Pancreas (tissue), 10 donors: ENCODE measurements at places on chromosomes 2 and 18.

DNA sequence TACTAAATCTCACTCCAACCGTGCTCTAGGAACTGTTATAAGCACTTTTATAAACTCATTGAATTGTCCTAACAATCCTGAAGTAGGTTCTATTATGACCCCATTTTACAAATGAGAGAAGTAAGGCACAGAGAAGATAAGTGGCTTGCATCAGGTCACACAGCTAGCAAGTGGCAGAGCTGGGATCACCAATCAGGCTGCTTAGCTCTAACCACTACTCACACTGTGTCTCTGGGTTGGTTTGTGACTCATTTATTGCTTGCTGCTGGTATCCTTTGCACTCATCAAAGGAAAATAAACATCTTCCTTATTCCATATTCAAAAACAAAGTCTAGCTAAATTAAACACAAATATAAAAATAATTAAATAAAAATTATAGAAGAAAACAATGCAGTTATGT lies 42.5 kb upstream of the IL1R2 start:
- no peaks in the 10 kb centered on the region for H3K4me1 ChIP-seq
- no peak overlapping the region for H3K4me3 ChIP-seq
- H3K27ac ChIP-seq, result no peak overlapping the region
- no peaks in the 10 kb centered on the region for H3K36me3 ChIP-seq
- no peak for DNase-seq

DNA sequence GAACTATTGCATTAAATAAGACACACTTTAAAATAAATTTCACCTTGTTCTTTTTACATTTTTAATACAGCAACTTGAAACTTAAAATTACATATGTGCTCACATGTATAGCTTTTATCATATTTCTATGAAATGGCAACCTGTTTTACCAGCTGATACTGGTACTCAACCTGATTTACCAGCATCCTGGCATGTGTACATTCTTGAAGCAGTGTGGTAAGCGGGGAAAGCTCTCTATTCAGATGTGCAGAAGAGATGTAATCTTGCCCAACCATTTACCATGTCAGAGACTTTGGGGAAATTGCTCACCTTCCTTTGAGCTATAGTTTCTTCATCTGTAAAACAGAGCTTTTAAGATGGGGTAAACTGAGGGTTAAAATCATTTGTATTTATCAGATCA lies 133.2 kb downstream of the CCDC148 start:
- no peak for DNase-seq
- H3K4me1 ChIP-seq, result no peaks in the 10 kb centered on the region
- no peaks in the 10 kb centered on the region for H3K27me3 ChIP-seq
- H3K4me3 ChIP-seq, result no peak overlapping the region
- no peaks in the 10 kb centered on the region for H3K36me3 ChIP-seq

DNA sequence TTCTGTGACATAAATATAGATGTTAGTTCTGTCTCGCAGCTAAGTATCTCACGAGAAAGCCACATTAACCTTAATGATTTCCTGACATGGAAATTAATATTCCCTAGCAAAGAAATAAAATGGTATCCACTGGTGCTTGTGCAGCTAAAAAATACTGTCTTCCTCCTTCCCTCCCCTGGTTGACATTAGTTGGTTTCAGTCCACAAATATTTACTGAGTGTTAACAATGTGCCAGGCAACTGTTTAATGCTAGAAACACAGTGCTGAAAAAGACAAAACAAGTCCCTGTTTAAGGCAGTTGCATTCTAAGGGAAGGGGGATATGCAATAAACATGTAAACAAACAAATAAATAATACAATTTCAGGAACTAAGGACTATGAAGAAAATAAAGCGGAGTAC lies 44.2 kb upstream of the VPS54 start:
- peaks cover 8% of the 10 kb centered on the region for H3K4me1 ChIP-seq
- DNase-seq, result no peak
- H3K4me3 ChIP-seq, result no peak overlapping the region
- peak overlapping the region; percentile 25 for H3K27ac ChIP-seq

GRCh38 chr2:143697744-143698143 lies 568.5 kb downstream of the ARHGAP15 start:
- no peak overlapping the region for H3K27ac ChIP-seq
- DNase-seq, result no peak
- H3K4me3 ChIP-seq, result no peak overlapping the region

- no peak for DNase-seq
- H3K36me3 ChIP-seq, result no peaks in the 10 kb centered on the region
- no peak overlapping the region for H3K4me3 ChIP-seq
- no peaks in the 10 kb centered on the region for H3K4me1 ChIP-seq
- no peaks in the 10 kb centered on the region for H3K27me3 ChIP-seq
Observed at GRCh38 chr2:118807668-118808428, 39.6 kb downstream of the EN1 start.

- no peak for DNase-seq
- no peaks in the 10 kb centered on the region for H3K4me1 ChIP-seq
- no peak overlapping the region for H3K4me3 ChIP-seq
- no peaks in the 10 kb centered on the region for H3K36me3 ChIP-seq
Observed at GRCh38 chr18:59917422-59917821, 17.6 kb downstream of the PMAIP1 start.

GRCh38 chr18:55370936-55371335 lies 217.1 kb downstream of the TCF4 start:
- no peak overlapping the region for H3K27ac ChIP-seq
- no peaks in the 10 kb centered on the region for H3K4me1 ChIP-seq
- H3K4me3 ChIP-seq, result no peak overlapping the region
- no peaks in the 10 kb centered on the region for H3K36me3 ChIP-seq
- DNase-seq, result no peak
- no peaks in the 10 kb centered on the region for H3K27me3 ChIP-seq

DNA sequence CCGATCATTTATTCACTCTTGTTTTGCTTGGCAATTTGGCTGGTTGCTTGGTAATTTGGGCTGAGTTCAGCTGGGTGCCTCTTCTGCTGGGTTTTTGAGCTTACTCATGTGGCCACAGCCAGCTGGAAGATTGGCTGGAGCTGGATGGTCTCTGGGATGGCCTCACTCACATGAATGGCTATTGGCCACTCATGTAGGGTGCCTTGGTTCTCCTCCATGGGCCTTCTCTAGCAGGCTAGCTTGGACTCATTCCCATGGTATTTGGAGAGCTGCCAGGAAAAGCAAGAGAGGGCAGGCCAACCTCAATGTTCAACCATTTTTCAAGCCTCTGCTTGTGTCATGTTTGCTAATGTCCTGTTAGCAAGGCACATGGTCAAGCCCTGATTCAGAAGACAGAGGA lies 16.9 kb downstream of the ZAP70 start:
- H3K27ac ChIP-seq, result no peak overlapping the region
- H3K4me1 ChIP-seq, result no peaks in the 10 kb centered on the region
- no peak for DNase-seq
- H3K4me3 ChIP-seq, result no peak overlapping the region

GRCh38 chr18:70121842-70122241 lies 83.6 kb downstream of the RTTN start:
- no peaks in the 10 kb centered on the region for H3K4me1 ChIP-seq
- H3K4me3 ChIP-seq, result no peak overlapping the region
- no peaks in the 10 kb centered on the region for H3K27me3 ChIP-seq
- H3K36me3 ChIP-seq, result no peaks in the 10 kb centered on the region
- DNase-seq, result no peak
- H3K27ac ChIP-seq, result no peak overlapping the region

DNA sequence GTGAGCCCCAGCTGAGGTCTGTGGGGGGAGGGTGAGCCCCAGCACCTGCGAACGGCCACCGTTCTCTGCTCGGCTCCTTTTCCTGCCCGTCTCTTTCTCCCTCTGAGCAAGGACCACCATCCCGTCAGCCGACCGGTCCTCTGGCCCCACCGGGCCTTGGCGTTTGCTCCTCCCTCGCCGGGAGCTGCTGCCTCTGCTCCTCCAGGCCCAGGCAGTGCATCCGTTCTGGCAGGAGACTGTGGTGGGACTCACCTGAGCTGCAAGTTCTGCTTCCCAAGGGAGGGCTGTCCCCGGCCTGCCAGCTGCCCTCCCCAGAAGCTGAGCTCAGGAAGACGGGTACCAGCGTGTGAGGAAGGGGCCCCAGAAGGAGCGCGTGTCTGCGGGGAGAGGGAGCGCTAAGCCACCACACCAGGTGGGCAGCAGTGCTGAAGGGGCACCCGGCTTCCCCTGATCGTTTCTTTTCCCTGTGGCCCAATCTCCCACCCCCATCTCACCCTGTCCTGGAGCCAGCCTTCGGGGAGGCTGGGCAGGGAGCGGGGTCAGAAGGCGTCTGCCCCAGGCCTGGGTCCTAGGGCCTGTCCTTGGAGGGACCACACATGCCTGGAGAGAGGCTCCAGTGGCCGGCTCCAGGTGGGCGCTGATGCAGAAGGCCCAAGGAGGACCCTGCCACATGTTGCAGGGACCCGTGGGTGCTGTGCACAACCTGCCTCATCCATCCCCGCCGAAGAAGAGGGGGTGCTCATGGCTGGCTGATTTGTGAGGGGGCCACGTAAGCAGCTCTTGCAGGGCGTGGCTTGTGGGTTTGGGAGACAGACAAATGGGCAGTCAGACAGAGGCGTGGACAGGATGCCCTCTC lies 2.5 kb upstream of the RTP5 start:
- H3K27ac ChIP-seq, result no peak overlapping the region
- DNase-seq, result no peak
- no peaks in the 10 kb centered on the region for H3K4me1 ChIP-seq

DNA sequence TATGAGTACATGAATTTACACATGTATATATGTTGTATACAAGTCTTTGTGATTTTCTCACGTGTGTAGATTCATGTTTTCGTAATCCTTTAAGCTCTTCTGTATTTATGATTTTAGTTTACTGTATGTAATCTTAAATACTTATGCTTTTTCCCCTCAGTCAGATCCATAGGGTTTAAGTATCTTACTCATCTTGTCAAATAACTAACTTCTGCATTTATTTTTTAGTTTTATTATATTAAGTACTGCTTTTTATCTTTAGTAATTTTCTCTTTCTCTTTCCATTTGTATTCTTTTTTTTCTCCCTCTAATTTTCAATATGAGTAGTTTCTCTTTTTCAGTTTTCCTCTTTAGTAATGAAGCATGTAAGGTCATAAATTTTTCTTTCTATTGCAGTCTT lies 179.4 kb downstream of the LCLAT1 start:
- no peaks in the 10 kb centered on the region for H3K4me1 ChIP-seq

GRCh38 chr2:11196246-11196645 lies 41.0 kb downstream of the SLC66A3 start:
- H3K27ac ChIP-seq, result no peak overlapping the region
- H3K36me3 ChIP-seq, result no peaks in the 10 kb centered on the region
- H3K4me3 ChIP-seq, result no peak overlapping the region
- no peak for DNase-seq
- H3K27me3 ChIP-seq, result no peaks in the 10 kb centered on the region

DNA sequence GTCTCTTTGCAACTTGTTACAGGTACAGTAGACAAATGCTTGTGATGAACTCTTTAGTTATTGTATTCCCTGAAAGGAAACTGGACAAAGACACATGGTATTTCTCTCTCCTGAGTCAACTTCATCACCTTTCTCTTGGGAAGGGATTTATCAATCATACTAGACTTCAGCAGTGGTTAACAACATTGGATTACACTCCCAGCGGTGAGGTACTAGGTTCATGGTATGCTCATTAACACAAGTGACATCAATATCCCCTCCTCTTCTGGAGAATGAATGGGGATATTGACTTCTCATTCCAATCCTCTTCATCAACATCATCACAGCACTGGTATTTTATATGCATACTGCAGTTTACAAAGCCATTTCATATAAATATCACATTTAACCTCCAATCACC lies 574.6 kb downstream of the ERBB4 start:
- H3K27me3 ChIP-seq, result no peaks in the 10 kb centered on the region
- H3K4me3 ChIP-seq, result no peak overlapping the region
- H3K4me1 ChIP-seq, result no peaks in the 10 kb centered on the region
- no peak for DNase-seq

GRCh38 chr2:126946318-126947102 lies 47.8 kb downstream of the TEX51 start:
- no peaks in the 10 kb centered on the region for H3K36me3 ChIP-seq
- H3K27me3 ChIP-seq, result no peaks in the 10 kb centered on the region
- H3K4me1 ChIP-seq, result no peaks in the 10 kb centered on the region

- DNase-seq, result no peak
- H3K4me3 ChIP-seq, result no peak overlapping the region
- H3K27ac ChIP-seq, result no peak overlapping the region
- H3K36me3 ChIP-seq, result no peaks in the 10 kb centered on the region
Observed at GRCh38 chr2:43846140-43846793, 7.5 kb downstream of the ABCG8 start.

DNA sequence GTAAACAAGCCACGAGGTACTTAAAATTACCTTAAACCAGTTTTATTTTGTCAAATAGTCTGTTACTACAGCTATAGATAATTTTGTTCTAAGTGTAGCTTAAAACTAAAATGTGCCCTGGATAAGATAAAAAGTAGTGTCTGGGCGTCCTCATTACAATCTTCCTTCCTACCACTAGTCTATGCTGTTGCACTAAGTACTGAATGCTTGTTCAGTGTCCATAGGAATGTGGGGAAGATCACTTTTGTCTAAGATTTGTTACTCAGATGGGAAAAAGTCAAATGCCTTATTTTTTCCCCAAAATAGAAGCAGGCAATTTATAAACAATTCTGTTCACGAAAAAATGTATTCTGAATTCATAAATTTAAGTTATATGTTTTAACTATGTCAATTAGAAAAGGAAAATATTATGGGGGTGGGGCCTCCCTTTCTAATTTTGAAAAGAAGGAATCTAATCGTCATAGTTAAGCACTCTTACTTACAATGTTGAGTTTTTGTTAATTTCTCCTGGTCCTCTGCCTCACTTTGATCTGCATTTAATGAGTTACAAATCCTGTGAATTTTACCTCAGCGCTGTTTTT lies 140.4 kb upstream of the VRK2 start:
- H3K36me3 ChIP-seq, result no peaks in the 10 kb centered on the region
- H3K27ac ChIP-seq, result no peak overlapping the region
- no peaks in the 10 kb centered on the region for H3K27me3 ChIP-seq
- no peak overlapping the region for H3K4me3 ChIP-seq
- no peaks in the 10 kb centered on the region for H3K4me1 ChIP-seq

GRCh38 chr2:161088658-161089350 lies 71.4 kb upstream of the TANK start:
- DNase-seq, result no peak
- H3K27me3 ChIP-seq, result no peaks in the 10 kb centered on the region
- no peak overlapping the region for H3K4me3 ChIP-seq
- no peak overlapping the region for H3K27ac ChIP-seq
- no peaks in the 10 kb centered on the region for H3K4me1 ChIP-seq

- DNase-seq, result no peak
- H3K36me3 ChIP-seq, result no peaks in the 10 kb centered on the region
- H3K4me1 ChIP-seq, result no peaks in the 10 kb centered on the region
- no peak overlapping the region for H3K4me3 ChIP-seq
- H3K27me3 ChIP-seq, result no peaks in the 10 kb centered on the region
Observed at GRCh38 chr2:12175323-12175722, 428.9 kb downstream of the LPIN1 start.

DNA sequence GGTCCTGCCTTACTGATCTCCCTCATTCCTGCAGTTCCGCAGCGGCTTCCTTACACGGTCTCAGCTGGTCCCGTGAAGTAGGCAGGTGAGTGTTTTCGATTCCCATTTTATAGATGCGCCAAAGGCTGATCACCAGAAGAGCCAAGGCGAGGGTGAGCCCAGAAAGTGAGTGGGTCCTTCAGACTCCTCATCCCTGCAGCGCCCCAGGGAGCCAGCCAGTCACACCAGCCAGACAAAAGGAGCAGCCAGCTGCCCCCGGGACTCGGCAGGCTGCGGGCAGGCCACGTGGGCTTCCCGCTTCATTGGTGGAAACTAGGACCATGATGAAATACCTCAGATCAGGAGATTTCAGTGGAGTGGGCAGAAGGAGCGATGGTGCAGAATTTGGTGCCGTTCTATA lies 85.9 kb downstream of the SMAD7 start:
- H3K27ac ChIP-seq, result no peak overlapping the region
- H3K4me1 ChIP-seq, result no peaks in the 10 kb centered on the region
- no peak overlapping the region for H3K4me3 ChIP-seq
- no peaks in the 10 kb centered on the region for H3K36me3 ChIP-seq
- DNase-seq, result no peak
